ENCODE measurements at places on chromosomes 7 and 10. TPM values are rescaled to one million over a fixed set of nuclear protein-coding genes. Genes with fewer than 3 reads are reported as not detected.

- DNase-seq, result no peak
Measured at GRCh38 chr7:46189255-46189790, 268.3 kb upstream of the IGFBP3 start.

GRCh38 chr10:12510501-12510941, 161.2 kb downstream of the CAMK1D start:
- peak; percentile 84 for DNase-seq

GRCh38 chr10:91051829-91052228, 130.9 kb upstream of the ANKRD1 start:
- DNase-seq, result no peak

GRCh38 chr10:100544950-100545349, 9.2 kb downstream of the HIF1AN start:
- DNase-seq, result no peak

DNA sequence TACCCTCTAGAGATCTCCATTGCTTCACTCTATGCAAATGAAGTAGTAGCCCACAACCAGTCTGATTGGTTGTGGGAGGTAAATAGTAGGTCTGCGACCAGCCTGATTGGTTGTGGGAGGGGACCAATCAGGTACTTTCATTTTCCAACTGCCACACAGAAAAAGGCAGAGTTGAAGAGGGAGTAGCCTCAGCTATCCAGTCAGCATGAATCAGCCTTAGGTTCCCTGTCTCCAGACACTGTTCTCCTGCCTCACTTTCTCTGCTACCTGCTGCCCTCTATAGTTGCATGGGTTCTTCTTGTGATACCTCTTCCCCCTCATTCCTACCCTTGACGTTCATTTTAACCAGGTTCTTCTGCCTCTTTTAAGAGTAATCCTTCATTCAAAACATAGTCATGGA, 114.5 kb upstream of the LYZL1 start:
- no peak for DNase-seq

GDI2 gene
- total RNA-seq, result 294 TPM

DNA sequence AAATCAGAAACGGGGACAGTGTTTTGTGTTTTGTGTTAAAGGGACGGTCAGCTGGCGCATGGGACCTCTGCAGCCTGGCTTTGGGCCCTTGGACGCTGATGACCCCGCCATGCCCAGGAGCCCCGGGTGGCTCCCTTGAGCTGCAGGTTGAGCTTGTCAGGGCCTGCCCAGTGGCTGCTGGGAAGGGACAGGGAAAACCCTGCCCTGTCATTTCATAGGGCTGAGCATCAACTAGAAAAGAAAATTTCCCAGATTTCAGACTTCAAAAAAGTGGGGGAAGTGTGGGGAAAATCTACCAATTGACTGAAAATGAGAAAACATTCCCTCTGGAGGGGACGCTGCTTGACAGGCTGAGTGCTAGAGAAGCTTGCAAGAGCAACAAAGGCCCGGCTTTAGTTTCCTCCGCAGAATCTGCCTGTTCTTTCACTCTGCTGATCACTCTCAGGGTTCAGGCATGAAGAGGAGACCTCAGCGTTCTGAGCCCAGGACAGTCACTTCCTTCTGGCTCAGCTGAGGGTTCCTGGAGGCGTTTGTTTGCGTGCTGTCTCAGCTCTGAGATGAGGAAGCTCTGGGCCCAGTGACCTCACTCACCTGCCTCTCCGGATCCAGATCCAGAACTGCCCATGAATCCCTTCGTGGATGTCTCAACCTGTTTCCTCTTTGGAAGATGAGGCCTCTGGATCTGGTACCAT, 18.6 kb upstream of the DNAJB6 start:
- no peak for DNase-seq

OR2A12 gene
- not detected for total RNA-seq

- no peak for DNase-seq
Measured at GRCh38 chr7:150968056-150968733, 9.9 kb downstream of the KCNH2 start.

GRCh38 chr10:104640339-104641186, 527 bp upstream of the SORCS3 start:
- no peak for DNase-seq

GRCh38 chr10:96512524-96513304, 1.0 kb downstream of the TLL2 start:
- DNase-seq, result peak; percentile 49

FKBP6 gene
- not detected for total RNA-seq

DNA sequence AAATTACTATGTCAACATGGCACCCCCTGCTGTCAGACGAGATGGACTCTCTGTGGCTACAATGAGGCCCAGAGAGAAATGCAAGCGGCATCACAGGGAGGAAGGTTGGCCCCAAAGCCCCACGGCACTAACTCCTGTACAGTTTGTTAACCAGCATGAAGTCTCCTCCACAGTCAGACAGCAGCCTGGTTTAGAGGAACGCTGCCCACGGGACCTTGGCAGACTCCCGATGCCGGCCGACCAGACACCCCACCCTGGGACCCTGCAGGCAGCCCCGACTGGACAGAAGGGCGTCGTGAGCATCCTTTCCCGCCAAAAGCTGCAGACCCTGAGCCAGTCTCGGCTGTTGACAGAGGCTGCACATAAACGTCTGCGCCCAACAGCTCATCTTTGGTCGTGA, 158.8 kb downstream of the DIP2C start:
- DNase-seq, result no peak

DNA sequence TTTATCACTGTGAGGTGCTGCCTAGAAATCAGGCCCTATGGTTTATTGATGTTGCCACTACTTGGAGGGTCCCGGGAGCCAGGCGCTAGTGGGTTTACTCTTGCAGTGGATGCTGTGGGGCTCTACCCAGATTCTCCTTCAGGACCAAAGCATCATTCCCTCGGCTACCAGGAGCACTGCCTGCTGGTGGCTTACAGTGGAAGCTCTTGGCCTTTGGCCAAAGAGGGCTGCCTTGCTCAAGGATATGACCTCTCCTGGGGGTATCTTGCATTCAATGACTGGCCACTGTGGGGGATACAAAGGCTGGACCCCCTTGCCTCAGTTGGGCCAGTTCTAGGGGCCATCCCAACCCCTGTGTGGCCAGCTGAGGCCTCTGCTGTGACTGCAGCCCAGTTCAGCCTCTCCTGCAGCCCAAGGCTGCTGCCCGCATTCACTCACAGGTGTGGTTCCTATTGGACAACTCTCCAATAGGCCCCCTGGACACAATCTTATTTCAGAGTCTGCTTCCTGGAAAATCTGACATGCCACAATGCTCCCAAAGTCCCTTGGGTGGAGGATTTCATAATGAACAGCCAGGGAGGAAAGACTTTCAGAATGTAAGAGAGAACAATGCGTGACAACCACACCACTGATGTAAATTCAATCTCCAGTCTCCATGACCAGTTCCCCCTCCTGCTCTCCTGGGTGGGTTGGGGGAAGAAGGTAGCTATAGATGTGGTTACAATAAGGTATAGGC, 196.3 kb downstream of the SNX10 start:
- DNase-seq, result no peak

DNA sequence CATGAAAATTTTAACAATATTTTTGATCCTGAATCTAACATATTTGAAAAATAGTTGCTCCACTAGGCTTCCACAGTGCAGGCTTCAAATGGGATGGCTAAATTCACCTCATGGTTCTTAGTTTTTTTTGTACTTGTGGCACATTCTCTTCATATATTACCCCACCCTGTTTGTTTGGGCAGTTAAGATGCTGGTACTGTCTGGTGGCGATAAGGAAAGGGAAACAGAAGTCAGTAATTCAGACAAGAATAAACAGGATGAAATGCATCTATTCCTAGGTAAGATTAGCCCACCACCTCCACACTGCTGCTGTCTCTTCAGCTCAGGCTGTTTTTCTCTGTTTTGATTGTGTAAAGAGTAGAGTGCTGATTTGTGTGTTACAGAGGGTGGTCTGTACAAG, 44.2 kb downstream of the GLRX3 start:
- no peak for DNase-seq

DNA sequence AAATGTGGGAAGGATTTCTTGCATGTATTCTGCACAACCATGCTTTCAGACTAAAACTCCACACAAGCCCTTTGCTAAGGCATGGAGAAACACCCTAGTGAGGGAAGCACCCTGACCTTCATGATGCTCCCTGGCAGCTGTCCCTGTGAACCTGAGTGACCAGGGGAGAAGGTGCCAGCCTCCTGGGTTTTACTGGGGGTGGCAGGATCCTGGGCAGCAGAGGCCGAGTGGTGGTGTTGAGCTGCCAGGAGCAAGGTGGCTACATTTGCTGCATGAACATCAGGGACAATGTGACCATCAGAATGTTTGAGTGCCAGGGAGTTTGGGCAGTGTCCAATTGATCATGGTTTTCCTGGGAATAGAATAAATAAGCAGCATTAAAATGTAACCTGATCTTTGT, 437.9 kb downstream of the TCERG1L start:
- no peak for DNase-seq

GRCh38 chr7:124318721-124319450, 286.0 kb upstream of the TMEM229A start:
- no peak for DNase-seq

DNA sequence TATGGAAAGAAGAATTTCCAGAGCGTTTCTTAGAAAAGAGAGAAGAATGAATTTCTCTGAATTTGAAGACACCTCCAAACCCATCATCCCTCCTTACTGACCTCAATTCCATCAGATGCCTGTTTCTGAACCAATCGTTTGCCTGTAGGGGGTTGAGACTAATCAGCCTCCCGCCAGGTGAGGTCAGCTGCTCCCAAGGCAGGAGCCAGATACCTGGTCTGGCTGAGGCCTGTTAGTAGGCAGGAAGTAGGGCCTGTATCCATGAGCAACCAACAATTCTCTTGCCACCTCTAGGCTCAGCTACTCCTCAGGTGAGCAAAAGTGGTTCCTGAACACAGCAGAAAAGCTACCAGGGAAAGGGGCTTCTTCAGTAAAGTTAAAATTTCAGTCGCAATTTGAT, 50.3 kb downstream of the HTR5A start:
- no peak for DNase-seq

- DNase-seq, result no peak
Measured at GRCh38 chr10:132404911-132405462, 8.0 kb downstream of the PWWP2B start.

TEX36 gene
- 0.61 TPM for total RNA-seq

RASSF4 gene
- 0.71 TPM for total RNA-seq

GRCh38 chr7:151310578-151310977, 31.0 kb upstream of the NUB1 start:
- peak; percentile 53 for DNase-seq

OR13A1 gene
- not detected for total RNA-seq

DNA sequence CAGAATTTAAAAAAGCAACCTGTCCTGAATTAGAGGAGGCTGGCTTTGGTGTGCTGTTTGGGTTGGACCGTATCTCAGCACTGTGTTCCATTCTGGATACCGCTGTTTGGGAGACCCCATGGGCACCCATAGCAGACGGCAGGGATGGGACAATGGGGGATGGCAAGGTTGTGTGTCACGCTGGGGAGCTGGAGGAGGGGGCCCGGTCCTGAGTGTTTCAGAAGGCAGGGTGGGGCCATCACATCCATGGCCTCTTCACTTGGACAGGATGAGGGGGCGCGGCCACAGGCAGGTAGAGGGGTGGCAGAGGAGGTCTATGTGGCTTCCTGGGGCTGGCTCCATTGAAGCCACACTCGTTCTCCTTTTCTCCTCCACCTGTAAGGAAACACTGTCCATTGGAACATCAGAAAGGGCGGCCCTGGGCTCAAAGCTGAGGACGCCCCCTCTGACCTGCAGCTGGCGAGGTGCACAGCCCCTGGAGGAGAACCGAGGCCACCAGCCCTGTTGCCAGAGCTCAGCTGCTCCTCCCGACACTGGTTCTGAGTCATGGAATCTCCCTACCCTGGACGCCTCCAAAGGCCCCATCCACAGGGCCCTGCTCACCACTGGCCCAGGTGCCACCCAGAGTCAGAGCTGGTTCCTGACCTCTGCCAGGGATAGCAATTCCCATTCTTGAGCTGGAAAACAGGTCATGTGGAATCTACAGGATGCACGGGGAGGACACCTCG, 587.3 kb downstream of the DNAJB6 start:
- DNase-seq, result no peak

HOXA5 gene
- total RNA-seq, result not detected

GLI3 gene
- 58.7 TPM for total RNA-seq
